Activated naive CD4-positive, alpha-beta T cell treated with Interleukin-2 at 50 U/mL for 16 hours (primary cell): ENCODE measurements at places on chromosomes 2 and 18.

DNA sequence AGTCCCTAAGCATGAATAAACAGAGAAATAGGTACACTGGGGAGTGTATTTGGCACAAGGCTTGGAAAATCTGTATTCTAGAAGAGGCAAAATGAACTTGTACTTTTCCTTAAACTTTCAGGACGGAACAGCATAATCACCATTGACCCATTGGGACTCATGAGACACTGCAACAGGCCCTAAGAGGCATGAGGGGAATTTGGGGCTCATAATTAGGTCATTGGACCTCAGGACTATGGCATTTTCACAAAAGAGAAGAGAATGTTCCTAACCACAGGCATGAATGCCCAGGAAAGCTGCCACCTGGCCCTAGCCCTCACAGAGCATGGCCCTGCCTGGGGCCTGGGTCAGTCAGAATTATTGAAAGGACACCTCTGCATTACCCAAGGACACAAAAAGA is 67.9 kb upstream of the PIK3C3 start:
- no peak for DNase-seq

DNA sequence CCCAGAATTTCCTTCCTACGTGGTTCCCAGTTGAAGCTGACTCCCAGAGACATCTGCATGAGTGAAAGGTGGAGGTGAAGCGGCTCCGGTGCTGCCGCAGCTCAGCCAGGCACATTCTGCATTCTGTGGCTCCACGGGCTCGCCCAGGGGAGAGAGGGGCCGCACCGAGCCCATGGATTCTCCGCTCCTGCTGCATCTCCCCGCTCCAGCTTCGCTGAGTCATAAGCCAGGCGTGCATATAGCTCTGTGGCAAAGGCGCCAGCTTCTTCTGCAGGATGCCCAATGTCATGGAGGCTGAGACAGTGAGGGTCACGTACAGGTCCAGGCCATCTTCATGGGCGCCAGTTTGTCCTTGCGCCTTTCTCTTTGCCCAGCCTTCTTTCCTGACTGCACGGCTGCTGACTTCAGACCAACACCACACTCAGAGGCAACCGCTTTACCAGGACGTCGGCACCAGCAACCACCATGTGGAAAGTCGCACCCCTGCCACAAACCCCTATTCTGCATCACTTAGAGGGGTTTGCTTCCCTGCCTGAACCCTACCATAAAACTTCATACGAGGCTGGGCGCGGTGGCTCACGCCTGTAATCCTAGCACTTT is 215.7 kb downstream of the MGAT5 start:
- no peak for DNase-seq

GRCh38 chr2:111022633-111023032 is 98.1 kb upstream of the BCL2L11 start:
- no peak for DNase-seq

- DNase-seq = no peak
These were observed 56.8 kb upstream of the MAPRE3 start for GRCh38 chr2:26913606-26913998.

DNA sequence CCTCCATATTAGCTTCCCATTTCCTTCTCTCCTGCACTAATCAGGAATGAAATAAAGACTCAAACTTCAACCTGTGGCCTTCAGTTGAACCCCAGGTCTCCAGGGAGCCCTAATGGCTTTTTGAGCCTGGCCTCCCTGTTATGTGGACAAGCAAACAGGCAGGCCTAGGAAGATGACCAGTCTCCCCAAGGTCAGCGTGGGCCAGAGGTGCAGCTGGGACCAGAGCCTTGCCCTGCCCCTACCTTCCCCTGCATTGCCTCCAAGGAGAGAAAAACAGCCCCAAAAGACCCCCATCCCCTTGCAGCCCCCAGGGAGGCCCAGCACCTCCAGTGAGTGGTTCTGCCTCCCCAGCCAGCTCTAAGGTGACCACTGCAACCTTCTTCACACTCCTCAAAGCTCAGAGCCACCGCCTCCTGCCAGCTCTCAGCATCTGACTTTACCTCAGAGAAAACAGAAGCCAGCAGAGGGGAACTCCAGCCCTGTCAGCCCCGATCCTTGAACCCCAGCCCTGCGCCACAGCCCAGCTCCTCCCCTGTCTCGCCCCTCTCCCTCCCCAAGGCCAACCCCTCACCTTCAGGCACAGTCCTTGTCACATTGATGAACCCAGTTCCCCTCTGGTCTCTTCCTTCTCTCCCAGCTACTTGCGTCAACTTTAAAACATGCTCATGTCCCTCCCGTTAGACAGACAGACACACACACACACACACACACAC is 59.5 kb upstream of the ID2 start:
- no peak for DNase-seq

DNA sequence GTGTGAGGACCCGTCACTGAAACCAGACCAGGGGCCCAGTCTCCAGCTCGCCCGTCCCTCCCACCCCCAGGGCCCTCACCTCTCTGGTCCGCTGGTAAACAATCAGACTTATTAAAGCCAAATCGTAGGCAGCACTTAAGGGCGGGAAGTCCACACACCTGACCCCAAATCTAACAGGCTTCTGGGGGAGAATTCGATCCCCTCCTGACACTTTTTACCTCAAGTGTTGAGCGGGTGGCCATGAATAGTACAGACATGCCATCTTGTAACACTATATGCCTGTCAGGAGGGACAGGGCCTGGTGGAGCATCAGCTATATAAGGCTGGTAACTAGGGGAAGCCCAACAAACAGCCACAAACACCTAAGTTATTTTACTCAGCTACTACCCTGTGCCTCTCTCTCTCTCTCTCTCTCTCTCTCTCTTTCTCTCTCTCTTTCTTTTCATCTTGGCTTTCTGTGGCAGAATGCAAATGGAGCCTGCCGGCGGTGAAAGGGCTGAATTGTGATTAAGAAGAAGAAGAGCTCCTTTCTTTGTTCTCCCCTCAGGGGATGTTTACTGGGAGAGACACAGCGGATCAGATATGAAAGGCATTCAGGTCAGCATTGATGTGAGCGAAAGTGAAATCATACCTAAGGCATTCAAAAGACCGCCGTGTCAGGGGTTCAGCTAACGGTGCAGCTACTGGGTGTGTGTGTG is 9.5 kb downstream of the ZEB2 start:
- peak; percentile 16 for DNase-seq

DNA sequence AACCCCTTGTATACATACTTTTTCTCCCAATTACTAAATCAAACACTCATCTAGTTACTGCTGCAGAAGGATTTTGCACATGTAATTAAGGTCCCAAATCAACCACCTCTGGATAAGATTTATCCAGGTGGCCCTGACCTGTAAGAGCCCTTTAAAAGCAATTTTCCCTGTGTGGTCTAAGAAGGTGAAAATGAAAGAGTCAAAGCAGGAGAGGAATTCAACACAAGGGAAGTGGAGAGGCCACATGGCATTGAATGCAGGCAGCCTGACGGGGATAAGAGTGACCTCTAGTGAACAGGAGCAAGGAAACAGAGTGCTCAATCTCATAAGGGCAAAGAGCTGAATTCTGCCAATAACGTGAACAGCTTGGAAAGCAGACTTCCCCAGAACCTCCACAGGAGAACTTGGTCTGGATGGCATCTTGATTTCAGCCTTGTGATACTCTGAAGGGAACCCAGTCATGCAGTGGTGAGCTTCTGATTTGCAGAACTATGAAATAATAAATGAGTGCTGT is 27.2 kb downstream of the PPP3R1 start:
- peak; percentile 10 for DNase-seq

- DNase-seq = no peak
These were observed 25.9 kb downstream of the COL5A2 start for GRCh38 chr2:189153619-189154018.

DNA sequence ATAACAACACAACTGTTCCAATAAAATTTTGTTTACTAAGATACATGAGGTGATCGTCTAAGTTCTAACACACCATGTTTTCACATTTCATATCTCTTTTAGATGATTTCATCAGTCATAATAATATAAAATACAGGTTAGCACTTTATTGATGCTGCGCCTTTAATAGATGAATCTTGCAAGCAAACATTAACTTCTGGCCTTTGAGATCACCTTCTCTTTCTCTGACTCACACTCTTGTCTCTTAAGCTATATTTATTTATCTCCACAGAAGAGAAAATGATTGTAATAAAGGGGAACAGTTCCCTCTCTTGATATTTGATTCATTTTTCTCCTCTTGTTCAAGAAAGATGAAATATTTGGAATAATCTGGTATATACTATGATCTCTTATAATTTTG is 603.3 kb upstream of the POU3F3 start:
- no peak for DNase-seq
